Neural progenitor cell (in vitro differentiated cells): ENCODE measurements at places on chromosomes 6 and 20. TPM values are rescaled to one million over a fixed set of nuclear protein-coding genes. Genes with fewer than 3 reads are reported as not detected.
A peak's percentile ranks its signal among the peaks of the same experiment; 100 is the strongest.

Gene CAGE1
- total RNA-seq = 0.03 TPM in 1 of 2 replicates, not detected in the other

GRCh38 chr6:148358196-148358785 is 15.7 kb downstream of the SASH1 start:
- H3K27ac ChIP-seq = no peak overlapping the region
- no peaks in the 10 kb centered on the region for H3K36me3 ChIP-seq
- peaks cover 11% of the 10 kb centered on the region for H3K4me1 ChIP-seq
- no peak overlapping the region for H3K4me3 ChIP-seq

Gene CTAGE9
- not detected in 2 replicates for total RNA-seq

GRCh38 chr6:27280064-27280539 is 32.0 kb downstream of the POM121L2 start:
- H3K36me3 ChIP-seq = no peaks in the 10 kb centered on the region
- H3K4me1 ChIP-seq = peaks cover 5% of the 10 kb centered on the region
- H3K27me3 ChIP-seq = peaks cover 90% of the 10 kb centered on the region
- H3K27ac ChIP-seq = no peak overlapping the region
- peak overlapping the region; percentile 77 for H3K4me3 ChIP-seq
- peak; percentile 63 for DNase-seq

DNA sequence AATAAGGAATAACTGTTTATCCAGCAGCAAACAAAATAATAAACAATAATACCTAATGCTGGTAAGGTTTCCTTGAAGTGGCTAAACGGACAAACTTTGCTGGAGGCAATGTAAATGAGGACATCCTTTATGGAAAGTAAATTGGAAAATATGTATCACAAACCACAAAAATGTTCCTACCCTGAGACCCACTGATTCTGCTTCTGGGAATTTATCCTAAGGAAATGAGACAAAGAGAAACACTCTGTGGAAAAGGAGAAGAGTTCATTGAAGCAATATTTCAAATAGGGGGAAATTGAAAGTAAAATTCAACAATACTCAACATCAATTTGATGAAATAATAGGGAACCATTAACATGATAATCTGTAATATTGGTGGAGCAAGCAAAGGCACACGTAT is 37.9 kb downstream of the MAFB start:
- H3K27ac ChIP-seq = no peak overlapping the region
- H3K4me1 ChIP-seq = peaks cover 6% of the 10 kb centered on the region
- no peak for DNase-seq

DNA sequence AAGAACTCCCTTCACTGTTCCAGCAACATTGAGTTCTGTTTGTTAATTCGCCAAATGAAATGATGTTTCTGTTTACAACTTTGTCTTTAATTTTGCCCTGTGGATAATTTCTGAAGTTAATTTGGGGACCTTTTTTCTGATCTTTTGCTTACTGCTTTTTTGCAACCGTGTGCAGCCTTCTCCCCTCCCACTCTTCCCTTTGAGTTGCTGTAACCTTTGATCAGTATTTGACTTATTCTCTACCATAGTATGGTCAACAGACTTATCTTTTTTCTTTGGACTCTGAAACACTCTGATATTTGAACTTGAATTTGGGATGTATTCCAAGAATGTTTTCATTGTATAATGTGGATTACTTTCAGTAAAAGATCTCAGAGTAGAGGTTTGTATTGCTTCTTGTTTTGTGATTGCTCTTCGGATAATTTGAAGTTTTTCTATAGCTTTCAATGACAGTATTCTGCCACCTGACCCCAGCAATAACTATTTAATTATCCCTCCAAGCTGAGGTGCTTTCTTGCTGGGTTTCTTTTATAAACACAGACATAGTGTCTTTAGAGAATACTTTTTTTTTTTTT is 46.2 kb downstream of the LRRN4 start:
- H3K36me3 ChIP-seq = peaks cover 4% of the 10 kb centered on the region
- H3K4me3 ChIP-seq = peak overlapping the region; percentile 97

DNA sequence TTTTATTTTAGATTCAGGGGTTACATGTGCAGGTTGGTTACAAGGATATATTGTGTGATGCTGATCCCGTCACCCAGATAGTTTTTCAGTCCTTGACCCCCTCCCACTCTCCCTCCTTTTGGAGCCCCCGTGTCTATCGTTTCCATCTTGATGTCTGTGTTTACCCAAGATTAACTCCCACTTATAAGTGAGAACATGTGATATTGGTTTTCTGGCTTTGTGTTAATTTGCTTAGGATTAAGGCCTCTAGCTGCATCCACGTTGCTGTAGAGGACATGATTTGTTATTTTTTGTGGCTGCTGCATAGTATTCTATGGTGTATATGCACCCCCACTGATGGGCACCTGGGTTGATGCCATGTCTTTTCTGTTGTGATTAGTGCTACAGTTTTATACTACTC is 178.6 kb downstream of the PLCB1 start:
- no peak for DNase-seq
- no peak overlapping the region for H3K4me3 ChIP-seq
- peaks cover 34% of the 10 kb centered on the region for H3K4me1 ChIP-seq

DNA sequence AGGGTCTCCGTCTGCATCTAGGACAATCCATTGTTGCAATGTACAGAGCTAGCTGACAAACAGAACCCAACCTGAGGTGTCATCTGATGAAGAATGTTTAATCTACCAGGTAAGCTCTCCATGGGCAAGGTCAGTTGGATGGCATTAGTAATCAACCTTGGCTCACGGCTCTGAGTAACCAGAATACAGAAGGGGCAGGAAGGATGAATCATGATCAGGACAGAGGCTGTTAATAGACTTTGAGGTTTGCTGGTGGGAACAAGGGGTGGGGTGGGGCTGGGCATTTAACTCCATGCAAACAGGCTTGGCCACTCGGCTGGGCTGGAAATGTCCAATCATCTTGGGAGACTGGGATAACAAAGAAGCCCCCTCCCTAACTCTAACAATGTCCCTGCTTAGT is 77.1 kb upstream of the MRPS10 start:
- no peaks in the 10 kb centered on the region for H3K36me3 ChIP-seq
- H3K27me3 ChIP-seq = no peaks in the 10 kb centered on the region
- no peak overlapping the region for H3K4me3 ChIP-seq
- DNase-seq = no peak

DNA sequence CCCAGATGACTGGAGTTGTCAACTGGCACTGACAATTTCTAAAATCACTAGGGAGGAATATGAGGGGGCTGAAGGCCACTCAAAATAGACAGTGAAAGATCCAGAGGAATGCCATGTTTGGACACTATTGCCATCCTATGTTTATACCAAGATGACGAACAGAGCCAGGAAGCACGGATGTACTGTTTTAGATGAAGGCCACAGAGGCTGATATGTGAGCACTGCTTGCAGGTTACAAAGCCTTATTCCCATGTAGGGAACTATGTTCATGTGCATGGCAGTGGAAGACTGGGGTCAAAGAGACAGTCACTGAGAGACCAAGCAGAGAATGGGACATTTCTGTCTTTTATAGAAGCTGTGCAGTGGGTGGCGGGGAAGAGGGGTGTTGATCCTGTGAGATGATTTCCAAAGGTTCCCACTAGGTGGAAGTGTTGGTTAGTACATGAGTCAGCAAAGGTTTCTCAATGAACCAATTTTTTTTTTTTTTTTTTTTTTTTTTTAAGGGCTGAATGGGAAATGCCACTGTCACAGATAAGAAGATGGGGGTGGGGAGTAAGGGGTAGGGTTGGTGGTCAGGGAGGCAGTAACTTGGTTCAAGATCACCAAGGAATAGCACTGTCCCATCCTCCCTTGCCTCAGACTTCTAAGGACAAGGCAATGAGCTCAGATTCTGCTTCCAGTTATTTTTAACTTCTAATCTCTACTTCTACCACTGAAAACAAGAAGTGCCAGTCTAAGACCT is 46.7 kb upstream of the MOCS1 start:
- no peak overlapping the region for H3K4me3 ChIP-seq
- H3K36me3 ChIP-seq = no peaks in the 10 kb centered on the region
- no peaks in the 10 kb centered on the region for H3K27me3 ChIP-seq
- no peaks in the 10 kb centered on the region for H3K4me1 ChIP-seq
- DNase-seq = peak; percentile 74
